ENCODE measurements at places on chromosomes 3 and 15.

- no peak for DNase-seq
Observed at GRCh38 chr3:175662815-175663214, 803.7 kb downstream of the NAALADL2 start.

DNA sequence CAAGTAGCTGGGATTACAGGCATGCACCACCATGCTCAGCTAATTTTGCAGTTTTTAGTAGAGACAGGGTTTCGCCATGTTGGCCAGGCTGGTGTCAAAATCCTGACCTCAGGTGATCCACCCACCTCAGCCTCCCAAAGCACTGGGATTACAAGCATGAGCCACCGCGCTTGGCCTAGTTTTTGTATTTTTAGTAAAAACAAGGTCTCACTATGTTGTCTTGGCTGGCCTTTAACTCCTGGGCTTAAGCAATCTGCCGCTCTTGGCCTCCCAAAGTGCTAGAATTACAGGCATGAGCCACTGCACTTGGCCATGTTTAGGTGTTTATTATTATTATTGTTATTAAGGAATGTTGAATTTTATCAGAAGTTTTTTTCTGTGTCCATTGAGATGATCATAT is 14.7 kb downstream of the IL16 start:
- DNase-seq: no peak

- DNase-seq: no peak
Observed at GRCh38 chr3:170331143-170331542, 26.4 kb upstream of the SKIL start.

DNA sequence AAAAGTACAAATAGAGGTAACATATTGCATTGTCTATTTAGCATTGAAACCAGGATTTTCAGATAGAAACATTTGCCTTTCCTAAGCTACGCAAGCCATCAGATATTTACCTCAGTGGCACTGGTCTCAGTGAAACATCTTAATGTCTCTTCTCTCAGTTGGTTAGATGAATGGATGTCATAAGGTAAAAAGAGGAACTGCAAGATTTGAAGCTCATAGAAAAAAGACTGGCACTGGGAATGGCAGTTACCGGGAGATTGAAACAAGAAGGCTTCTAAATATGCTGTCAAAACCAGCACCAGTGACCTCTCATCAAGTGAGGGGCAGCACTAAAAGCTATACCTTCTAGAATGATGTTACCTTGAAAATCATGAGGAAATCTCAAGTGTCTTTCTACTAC is 486.4 kb downstream of the FHIT start:
- DNase-seq: no peak
